Smooth muscle cell of the brain vasculature (primary cell): ENCODE measurements at places on chromosomes 5 and 9.

- DNase-seq, result no peak
These were observed 79.2 kb downstream of the LIX1 start for GRCh38 chr5:97063251-97063650.

GRCh38 chr5:126338635-126339034 lies 84.6 kb upstream of the GRAMD2B start:
- no peak for DNase-seq

- no peak for DNase-seq
These were observed 80.0 kb downstream of the SV2C start for GRCh38 chr5:76163111-76163628.

- DNase-seq, result no peak
These were observed 42.7 kb upstream of the AKNA start for GRCh38 chr9:114430457-114430856.

DNA sequence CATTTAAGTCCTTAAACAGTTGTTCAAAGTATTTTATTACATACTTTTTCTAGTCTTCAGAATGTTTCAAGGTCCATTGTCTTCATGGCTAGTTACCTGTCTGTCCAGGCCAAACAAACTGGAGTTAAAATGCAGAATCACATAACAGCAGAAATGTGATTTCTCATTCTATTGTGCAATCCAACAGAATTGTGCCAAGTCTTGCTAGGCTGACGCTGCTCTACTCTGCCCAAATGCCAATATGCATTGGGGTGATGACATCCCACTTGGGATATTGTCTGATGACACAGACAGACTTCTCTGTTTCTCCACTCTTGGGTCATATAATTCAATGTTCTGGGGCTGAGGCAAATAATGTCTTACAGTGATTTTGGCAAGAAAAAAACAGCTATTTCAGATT lies 5.2 kb upstream of the SLC22A5 start:
- no peak for DNase-seq

- no peak for DNase-seq
These were observed 263.9 kb downstream of the ICE1 start for GRCh38 chr5:5686356-5686755.

DNA sequence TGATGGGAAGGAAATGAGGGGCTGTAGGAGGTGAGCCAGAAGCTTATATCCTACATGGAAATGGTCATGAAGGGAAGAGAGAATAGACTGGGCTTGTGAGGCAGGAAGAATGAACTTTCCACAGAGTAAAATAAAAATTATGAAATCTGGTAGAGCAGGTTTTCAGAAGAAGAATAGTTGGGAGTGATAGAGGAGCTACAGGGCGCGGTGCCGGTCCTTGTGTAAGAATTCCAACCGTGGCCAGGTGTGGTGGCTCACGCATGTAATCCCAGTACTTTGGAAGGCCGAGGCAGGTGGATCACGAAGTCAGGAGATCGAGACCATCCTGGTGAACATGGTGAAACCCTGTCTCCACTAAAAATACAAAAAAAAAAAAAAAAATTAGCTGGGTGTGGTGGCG lies 8.9 kb upstream of the UNC13B start:
- DNase-seq, result no peak

- DNase-seq, result no peak
These were observed 8.3 kb upstream of the ATG10 start for GRCh38 chr5:81963544-81963943.

- DNase-seq, result no peak
These were observed 53.9 kb upstream of the HMHB1 start for GRCh38 chr5:143758015-143758414.

GRCh38 chr9:109812818-109813281 lies 32.9 kb downstream of the PALM2AKAP2 start:
- DNase-seq, result no peak

- no peak for DNase-seq
These were observed 71.0 kb upstream of the SEMA6A start for GRCh38 chr5:116645627-116646026.

DNA sequence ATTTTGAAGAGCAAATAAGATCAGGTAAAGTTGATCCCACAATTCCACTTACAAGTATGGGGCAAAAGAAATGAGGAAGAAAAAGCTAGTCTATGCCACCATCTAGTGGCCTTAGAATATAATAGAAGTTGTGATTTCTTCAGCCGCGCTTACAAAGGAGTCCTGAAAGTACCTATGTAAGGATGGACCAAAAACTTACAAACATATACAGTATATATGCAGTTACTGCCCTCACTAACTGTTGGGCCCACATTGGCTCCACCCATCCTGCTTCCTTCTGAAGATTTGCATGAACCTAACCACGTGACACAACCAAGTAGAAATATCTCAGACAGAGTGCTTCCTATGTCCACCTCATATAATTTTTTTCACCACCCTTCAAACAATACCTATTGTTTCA lies 11.7 kb upstream of the OR13D1 start:
- peak; percentile 24 for DNase-seq

GRCh38 chr5:72245951-72246532 lies 74.0 kb downstream of the MRPS27 start:
- DNase-seq, result no peak

GRCh38 chr9:78566948-78567675 lies 270.2 kb downstream of the PSAT1 start:
- no peak for DNase-seq
